Hematopoietic multipotent progenitor cell treated with erythropoietin and hydrocortisone succinate and interleukin-3 and kit ligand, for 6 days (in vitro differentiated cells): ENCODE measurements at places on chromosomes 5 and 9.

DNA sequence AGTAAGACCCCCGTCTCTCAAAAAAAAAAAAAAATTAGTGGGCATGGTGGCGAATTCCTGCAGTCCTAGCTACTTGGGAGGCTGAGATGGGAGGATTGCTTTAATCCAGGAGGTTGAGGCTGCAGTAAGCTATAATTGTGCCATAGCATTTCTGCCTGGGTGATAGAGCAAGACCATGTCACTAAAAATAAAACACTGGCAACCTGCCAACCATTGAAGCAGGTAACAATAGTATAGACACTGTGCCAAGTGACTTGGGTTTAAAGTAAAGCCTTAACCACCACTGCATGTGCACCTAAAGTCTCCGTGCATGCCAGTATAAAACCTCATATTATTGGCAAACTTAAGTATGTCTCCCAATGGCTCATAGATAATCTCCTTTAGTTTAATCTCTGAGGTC, 3.4 kb upstream of the APBA1 start:
- no peak for DNase-seq

GRCh38 chr5:65926893-65927292, 518 bp downstream of the ERBIN start:
- peak; percentile 61 for DNase-seq

DNA sequence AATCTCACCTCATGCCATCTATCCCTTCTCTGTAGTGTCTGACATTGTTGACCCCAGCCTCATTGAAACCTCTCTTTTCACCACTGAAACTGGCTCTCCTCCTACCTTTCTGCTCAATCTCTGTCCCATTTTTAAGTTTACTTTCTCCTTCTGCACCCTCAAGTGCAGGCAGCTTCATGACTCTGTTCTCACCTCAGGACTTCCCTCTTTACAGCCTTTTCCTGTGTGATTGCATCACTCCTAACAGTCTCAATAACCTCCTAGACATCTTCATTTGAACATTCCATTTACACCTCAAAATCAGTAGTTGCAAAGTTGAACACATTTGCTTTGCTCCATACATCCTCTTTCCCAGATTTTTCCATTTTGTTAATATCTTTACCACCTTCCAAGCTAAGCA, 172.1 kb downstream of the RASEF start:
- DNase-seq = peak; percentile 2

- peak; percentile 81 for DNase-seq
These were observed 40.0 kb downstream of the KLHL3 start for GRCh38 chr5:137695651-137696428.

DNA sequence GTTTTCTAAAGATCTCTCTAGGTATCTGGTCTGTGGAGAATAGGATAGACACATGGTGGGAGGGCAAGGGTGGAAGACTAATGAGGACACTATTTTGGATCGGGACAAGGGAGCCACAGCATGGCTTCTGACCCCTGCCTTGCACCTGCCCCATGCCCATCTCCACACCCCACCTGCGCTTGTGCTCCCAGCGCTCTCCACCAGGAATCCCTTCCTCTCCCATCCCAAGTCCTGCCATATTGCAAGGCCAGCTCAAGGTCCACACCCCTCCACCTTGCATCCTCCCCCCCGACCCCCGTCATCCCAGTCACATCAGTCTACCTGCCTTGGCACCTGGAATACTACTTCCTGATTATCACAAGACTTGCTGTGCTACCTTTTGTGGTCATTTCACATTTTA, 44.2 kb upstream of the RETREG1 start:
- no peak for DNase-seq

- DNase-seq = no peak
These were observed 1.3 kb downstream of the SH3RF2 start for GRCh38 chr5:145937432-145938250.

DNA sequence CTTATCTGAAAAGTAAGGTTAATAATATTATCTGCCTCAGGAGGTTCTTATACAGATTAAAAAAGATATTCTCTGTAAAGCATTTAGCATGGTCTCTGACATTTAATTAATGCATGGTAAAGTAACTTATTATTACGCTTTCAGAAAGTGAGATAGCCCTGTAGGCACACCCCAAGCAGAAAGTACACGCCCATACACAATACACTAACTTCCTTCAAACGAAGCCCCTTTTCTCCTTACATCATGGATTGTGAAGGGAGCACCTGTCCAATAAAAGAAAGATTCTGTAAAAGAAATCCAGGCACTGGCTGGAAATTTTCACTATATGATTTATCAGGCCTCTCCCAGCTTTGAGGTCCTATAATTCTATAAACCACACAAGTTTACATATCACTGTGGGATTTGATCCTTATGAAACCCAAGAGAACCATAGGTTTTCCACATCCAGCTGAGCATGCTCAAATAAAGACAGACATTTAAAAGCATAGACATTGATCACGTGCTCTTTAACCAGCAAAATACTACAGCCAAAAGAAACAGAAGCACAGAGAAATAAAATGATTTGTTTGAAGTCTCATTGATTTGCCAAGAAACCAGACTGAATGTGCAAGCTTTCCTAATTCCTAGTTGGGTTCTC, 14.1 kb upstream of the NR3C1 start:
- no peak for DNase-seq

DNA sequence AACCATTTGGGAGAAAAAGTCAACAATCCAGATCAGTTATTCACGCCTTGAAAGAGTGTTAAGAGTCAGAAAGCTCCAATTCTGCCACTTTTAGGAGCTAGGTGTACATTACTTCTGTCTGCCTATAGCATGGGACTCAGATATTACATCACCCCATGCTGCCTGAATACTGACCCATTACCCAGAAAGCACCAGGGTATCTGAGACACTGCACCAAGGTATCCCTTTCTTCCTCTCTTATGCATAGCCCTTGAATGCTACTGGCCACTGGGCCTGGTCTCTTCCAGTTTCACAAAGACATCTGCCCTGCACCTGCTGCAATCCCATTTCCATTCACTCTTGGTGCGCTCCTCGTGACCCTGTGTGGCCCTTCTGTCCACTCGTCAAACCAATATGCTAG, 2.6 kb downstream of the STRBP start:
- peak; percentile 17 for DNase-seq

- DNase-seq = no peak
These were observed 97.1 kb downstream of the ADCY2 start for GRCh38 chr5:7493081-7493480.

DNA sequence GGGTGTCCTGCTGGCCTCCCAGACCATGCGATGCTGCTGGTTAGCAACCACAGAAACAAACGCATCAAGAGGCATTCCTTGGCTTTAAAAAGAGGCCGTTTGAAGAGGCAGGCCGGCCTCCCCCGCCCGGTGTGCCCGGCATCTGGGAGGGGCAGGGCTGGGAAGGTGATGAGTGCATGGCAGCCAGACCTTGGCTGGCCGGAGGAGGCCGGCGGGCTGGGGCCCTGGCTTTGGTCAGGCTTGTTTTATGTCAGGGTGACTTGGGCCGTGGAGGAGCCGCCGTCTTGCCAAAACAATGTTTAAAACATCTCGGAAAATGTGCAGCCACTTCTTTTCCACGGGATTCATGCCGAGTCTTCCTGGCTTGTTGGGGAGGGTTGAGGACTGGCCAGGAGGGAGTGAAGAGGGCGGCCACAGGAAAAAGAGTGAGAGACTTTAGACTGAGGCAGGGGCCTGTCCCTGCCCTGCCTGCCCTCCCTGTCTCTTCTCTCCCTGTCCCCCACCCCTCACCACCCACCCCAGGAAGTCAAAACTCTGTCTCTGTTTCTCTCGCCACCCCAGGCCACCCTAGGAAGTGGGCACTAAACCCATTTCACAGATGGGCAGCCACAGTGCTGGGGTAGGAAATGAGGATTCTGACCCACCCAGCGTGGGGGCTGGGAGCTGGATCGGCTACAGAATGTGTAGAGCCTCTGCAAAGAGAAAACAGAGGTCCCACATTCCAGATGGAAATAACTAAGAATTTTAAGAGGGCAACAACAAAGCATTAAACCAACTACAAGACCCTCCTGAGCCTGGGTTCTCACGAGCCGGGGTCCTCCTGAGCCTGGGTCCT, 143.0 kb downstream of the RXRA start:
- DNase-seq = no peak

GRCh38 chr5:78518365-78519197, 130.0 kb downstream of the LHFPL2 start:
- no peak for DNase-seq

- DNase-seq = no peak
These were observed 44.1 kb downstream of the FAM240B start for GRCh38 chr9:38675831-38676230.

DNA sequence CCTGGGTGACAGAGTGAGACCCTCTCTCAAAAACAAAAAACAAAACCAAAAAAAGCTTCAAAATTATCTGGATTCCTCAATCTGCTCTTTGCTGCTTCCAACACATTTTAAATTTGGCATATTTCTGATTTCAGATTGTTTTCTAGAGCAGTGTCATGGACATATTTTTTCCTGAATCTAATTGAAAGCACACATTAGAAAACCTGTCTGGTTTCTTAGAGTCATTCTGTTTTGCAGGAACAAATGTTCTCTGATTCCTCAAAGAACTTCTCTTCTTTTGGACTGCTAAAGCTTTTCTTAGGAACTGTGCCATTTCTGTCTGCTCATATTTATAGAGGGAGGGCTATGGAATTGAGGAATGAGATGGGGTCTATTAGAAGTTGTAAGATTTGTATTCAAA, 81.6 kb downstream of the RAI14 start:
- no peak for DNase-seq

GRCh38 chr5:145660897-145661640, 174.1 kb downstream of the PRELID2 start:
- DNase-seq = no peak

- DNase-seq = peak; percentile 60
These were observed 4.6 kb downstream of the NMRK1 start for GRCh38 chr9:75083188-75083970.

DNA sequence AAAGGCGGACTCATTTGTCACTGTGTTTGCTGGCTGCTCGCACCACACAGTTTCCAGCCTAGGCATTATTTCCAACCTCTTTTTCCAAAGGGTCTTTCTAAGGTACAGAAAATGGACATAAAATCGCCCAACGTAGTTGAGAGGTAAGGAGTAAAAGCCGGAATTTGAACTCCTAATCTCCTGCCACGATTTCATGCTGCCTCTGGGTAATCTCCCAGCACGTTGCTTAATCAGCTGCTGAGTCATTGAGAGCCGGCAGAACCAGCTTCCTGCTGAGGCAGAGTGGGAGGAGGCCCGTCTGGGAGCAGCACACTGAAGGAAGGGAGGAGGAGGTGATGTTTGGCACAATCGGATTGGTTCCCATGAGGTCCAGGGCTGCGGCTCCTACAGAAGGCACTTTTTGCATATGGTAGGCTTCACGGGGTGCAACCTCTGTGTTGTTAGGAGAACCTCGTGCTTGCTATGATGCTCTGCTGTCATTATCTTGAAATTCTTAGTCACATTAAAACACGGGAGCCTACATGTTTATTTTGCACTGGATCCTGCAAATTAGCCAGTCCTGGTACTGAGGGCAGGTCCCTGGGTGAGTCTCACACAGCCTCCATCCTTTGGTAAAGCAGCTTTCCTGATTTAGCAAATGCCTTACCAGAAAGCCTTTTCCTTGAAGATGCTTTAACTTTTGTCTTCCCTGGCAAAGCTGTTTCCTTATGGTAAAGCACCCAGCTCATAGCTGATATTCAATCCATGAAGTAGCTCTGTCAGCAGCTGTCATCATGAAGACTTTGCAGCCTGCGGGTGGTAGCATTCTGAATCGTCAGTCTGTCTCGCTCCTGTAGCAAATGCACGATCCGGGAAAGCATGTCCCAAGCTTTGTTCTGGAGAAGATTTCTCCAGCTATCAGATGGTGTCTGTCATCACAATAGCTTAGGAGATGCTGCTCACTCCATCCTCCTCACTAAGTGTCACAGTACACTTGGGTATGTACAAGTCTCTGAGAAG, 191.6 kb upstream of the MSX2 start:
- DNase-seq = peak; percentile 92

DNA sequence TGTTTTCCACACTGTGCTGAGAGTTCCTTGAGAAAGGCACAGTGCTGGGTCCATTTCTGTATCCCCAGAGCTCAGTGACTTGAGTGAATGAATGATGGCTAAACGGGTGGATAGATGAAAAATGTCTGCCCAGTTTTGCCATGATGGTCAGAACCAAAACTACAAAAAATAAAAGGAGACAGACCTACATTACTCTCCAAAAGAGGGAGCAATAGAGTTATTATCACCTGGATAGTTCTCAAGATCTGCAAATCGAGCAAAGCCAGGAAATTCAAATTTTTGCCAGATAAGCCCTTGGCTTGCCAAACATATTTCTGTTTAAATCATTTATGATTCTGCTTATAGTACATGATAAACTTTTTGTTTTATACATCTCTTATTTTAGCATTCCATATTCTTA, 214.2 kb upstream of the ZNF462 start:
- DNase-seq = no peak

- DNase-seq = no peak
These were observed 32.2 kb upstream of the BRD3 start for GRCh38 chr9:134100040-134100439.

DNA sequence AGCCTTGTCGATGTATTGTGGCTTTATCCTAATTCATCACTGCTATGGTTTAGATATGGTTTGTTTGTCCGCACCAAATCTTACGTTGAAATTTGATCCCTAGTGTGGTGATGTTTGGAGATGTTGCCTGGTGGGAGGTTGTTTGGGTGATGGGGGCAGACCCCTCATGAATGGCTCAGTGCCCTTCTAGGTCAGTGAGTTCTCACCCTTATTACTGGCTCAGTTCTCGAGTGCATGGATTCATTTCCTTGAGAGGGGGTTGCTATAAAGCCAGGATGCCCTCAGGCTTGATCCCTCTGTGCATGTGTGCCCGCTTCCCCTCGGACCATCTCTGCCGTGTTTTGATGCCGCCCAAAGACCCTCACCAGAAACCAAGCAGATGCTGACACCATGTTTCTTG, 114.4 kb downstream of the CHSY3 start:
- no peak for DNase-seq

DNA sequence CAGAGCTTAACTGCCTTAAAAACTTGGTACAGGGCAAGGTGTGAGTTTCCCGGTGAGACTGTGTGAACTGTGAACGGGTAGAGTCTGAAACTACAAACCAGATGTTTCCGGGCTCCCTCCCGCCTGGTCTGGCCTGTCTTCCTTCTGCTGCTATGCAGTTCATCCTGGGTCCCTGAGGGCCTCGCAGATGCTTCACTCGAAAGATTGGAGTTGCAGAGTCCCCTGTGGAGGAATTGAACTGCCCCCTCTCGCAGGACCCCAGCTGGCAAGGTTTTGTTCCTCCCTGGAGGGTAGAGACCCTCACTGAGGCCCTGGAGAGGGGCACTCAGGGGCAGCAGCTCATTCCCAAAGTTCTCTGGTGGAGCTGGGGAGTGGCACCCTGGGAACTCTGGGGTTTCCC, 533 bp downstream of the DCANP1 start:
- DNase-seq = no peak

DNA sequence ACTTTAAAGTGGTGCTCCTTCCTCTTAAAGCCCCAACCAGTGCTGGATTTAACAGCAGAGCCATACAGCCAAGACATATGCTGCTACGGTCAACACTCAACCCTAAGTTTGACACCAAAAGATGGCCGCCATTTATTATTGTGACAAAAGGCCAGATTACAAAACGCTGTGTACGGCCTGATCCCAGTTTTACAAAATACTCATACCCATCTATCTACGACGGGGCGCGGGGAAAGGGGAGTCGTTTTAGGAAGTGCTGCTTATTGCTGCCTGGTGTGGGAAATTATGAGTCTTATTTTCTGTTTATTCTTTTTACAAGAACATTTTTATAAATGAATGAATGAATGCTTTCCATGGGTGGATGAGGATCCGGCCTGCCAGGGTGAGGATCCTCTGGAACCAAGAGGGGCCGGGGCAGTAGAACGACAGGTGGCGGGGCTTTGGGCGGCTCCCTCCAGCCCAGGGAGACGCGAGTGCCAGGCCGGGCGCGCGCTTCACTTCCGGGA, 457 bp upstream of the IDNK start:
- DNase-seq = peak; percentile 80

- no peak for DNase-seq
These were observed 15.8 kb upstream of the SETX start for GRCh38 chr9:132370592-132370991.
